Effector memory CD4-positive, alpha-beta T cell (primary cell): ENCODE measurements at places on chromosomes 6 and 20.

DNA sequence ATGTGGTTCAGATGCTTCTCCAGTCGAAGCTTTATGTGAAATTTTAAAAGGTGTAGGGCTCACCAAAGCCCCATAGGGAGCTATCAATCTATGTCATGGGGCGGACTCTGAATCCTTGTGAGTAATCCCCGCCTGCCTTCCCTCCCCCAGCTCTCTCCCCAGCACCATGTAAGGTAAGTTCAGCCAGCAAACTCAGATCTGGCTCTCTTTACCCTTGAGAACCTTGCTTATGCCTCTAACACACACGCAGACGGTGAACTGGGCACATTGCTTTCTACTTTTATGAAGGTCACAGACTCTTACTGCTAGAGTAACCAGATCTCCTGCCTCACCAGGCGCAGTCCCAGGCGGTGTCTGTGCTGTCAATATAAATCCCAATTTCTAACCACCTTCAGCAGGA lies 82.6 kb upstream of the CNKSR3 start:
- no peak for DNase-seq

DNA sequence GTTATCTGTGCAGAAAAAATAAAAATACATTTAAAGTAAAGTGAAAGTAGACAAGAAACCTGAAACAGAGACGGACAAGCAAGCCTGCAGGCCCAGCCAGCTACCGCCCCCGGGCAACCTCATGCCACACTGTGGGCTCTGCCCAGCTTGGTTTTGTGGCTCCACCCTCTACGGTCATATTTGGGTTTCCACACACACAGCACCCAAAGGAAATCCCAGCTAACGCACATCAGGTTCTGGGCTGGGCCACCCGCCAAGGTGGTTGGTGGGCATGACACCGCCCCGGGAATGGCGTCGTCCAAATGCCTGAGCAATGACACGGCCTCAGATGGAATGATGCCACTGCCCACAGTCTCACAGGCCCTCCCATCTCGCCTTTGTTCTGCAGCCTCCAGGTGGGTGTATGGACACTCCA lies 22.9 kb downstream of the FAM110A start:
- no peak for DNase-seq

- DNase-seq: no peak
Measured at GRCh38 chr6:158361961-158362669, 49.9 kb downstream of the TULP4 start.

DNA sequence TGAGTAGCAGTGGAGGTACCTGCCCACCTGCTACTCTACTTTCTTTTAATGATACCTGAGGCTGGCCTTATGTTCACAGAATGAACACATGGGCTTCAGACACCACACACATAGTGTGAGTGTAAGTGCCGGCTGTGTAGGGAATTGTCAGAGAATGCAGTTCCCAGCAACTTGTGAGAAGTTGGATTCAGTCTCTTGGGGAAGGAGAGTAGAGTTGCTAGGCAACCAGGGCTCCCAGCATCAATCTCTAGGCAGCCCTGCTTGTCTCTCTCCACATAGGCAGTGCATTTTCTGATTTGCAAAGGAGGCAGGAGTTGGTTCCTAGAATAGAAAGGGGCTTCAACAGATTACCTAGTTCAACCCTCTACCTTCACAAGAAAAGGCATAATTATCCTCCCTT lies 74.1 kb downstream of the BFSP1 start:
- DNase-seq: no peak

- no peak for DNase-seq
Measured at GRCh38 chr20:34988191-34988540, 32.5 kb downstream of the MYH7B start.

DNA sequence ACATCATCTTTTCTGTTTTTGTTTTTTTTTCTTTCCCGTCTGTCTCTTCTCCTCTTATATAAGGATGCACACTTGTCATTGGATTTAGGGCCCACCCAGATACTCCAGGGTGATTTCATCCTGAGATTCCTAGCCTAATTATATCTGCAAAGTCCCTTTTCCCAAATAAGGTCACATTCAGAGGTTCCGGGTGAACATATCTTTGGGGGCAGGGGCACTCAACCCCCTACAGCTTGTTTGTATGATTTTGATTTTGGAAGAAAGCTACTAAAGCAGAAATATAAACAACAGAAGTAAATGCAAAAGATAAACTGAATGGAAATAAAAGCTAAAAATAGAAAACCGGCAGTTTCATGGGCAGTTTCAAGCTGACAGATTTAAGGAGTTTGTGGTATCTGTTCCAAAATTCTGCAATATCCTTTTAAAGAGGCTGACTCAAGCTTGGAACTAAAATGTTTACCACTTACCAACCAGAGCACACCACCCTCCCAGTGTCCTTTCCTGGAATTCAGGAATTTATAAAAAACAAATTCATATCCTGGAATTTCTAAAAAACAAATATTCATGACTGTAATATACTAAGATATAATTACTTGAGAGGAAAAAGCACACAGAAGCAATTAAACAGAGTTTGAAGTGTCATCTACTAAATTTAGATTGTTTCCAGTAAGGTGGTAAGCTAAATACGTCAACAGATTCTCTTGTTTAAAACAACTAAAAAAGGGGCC lies 100.0 kb upstream of the CARMIL1 start:
- no peak for DNase-seq

DNA sequence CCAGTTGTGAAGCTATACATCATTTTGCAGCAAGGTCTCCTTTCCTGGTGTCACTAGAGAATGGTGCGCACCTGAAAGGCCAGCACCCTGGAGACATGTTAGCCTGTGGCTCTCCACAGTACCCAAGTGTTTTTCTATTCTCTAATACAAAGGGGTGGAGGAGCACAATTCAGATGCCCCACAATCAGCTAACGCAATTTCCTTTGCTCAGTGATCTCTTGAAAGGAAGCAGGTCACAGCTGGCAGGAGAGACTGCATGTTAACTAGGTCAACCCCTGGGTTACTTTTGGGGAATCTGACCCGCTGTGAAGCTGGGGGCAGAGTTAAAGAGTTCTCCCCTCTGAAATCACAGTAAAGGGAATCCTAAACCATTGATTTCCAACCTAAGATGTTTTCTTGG lies 92.5 kb downstream of the B3GAT2 start:
- DNase-seq: no peak
